Epithelial cell of alveolus of lung (primary cell): ENCODE measurements at places on chromosomes 3 and 15. TPM values are rescaled to one million over a fixed set of nuclear protein-coding genes. Genes with fewer than 3 reads are reported as not detected.

TRH gene
- not detected in 2 replicates for total RNA-seq

GPR176 gene
- 47.6 and 89.3 TPM in 2 replicates for total RNA-seq

ARGFX gene
- not detected in 2 replicates for total RNA-seq

TM4SF18 gene
- total RNA-seq, result 0.56 and 2.2 TPM in 2 replicates

RAB43 gene
- total RNA-seq, result 17.6 and 24.9 TPM in 2 replicates

SKOR1 gene
- 0.13 and 1.5 TPM in 2 replicates for total RNA-seq

TEX55 gene
- not detected in 2 replicates for total RNA-seq

DNAH1 gene
- total RNA-seq, result 0.39 and 0.96 TPM in 2 replicates

GALNT15 gene
- total RNA-seq, result 1.2 and 16.8 TPM in 2 replicates

IMP3 gene
- total RNA-seq, result 95.4 and 97.6 TPM in 2 replicates

AADAC gene
- total RNA-seq, result 1.3 TPM in 1 of 2 replicates, not detected in the other

TMEM207 gene
- not detected in 2 replicates for total RNA-seq

PDE8A gene
- total RNA-seq, result 22.6 and 23.8 TPM in 2 replicates

EPHB3 gene
- total RNA-seq, result 0.39 and 7.7 TPM in 2 replicates

GABRB3 gene
- total RNA-seq, result 1.2 and 3.3 TPM in 2 replicates

SCN5A gene
- 0.39 and 0.96 TPM in 2 replicates for total RNA-seq

PIK3CA gene
- total RNA-seq, result 12.8 and 13.1 TPM in 2 replicates

MED12L gene
- total RNA-seq, result 0.80 and 3.2 TPM in 2 replicates

OSTN gene
- not detected in 2 replicates for total RNA-seq

GRIP2 gene
- under 0.01 TPM in 1 of 2 replicates, not detected in the other for total RNA-seq

PP2D1 gene
- total RNA-seq, result not detected in 2 replicates

SLC24A5 gene
- total RNA-seq, result not detected in 2 replicates

BCHE gene
- 28.6 and 30.5 TPM in 2 replicates for total RNA-seq

CLDN16 gene
- 0.26 TPM in 1 of 2 replicates, not detected in the other for total RNA-seq

CCDC50 gene
- total RNA-seq, result 78.6 and 90.2 TPM in 2 replicates
